Astrocyte (in vitro differentiated cells and primary cell): ENCODE measurements at places on chromosomes 4 and X.

GRCh38 chr4:768076-768475 is 57.9 kb downstream of the CPLX1 start:
- no peak for DNase-seq

DNA sequence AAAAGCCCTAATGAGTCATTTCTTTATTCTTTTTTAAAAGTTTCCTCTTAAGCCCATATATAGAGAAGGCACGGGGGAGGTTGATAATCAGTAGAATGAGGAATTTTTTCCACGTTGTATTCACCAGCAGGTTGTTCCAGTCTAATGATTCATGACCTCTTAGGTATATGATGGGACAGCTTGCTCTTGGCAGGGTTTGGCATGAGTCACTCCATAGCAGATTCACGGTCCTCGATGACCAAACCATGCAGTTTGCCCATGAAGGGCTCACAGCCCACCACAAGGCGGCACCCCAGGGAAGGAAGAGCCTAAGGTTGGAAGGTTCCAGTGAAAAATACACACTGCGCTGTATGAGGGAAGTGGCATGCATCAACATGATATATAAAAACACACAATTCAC is 623.8 kb upstream of the DIPK2B start:
- peak; percentile 95 for DNase-seq

- no peak for DNase-seq
These were observed 2015.9 kb downstream of the PCDH7 start for GRCh38 chr4:32735856-32736590.

GRCh38 chrX:102840871-102841705 is 96.0 kb upstream of the RAB40AL start:
- no peak for DNase-seq

GRCh38 chrX:115363372-115363771 is 73.9 kb downstream of the LUZP4 start:
- DNase-seq = no peak

DNA sequence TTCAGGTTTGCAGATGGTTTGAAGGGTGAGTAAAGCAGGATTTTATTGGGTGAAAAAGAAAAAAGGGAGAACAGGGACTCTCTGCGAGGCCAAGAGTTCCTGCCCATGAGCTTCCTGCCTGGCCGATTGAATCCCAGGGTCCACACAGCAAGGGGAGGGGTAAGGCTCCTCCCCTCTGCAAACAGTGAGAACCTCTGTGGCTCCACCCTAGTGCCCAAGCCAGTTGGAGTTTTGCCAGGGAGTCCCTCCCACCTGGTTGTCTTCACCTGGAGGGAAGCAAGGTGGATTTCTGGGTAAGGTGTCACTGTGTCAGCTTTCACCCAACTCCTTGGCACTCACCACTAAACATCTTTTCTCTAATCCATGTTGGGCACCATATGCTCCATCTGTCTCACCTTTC is 70.9 kb downstream of the PDHA2 start:
- no peak for DNase-seq

GRCh38 chr4:110119337-110119736 is 79.1 kb downstream of the ELOVL6 start:
- no peak for DNase-seq

DNA sequence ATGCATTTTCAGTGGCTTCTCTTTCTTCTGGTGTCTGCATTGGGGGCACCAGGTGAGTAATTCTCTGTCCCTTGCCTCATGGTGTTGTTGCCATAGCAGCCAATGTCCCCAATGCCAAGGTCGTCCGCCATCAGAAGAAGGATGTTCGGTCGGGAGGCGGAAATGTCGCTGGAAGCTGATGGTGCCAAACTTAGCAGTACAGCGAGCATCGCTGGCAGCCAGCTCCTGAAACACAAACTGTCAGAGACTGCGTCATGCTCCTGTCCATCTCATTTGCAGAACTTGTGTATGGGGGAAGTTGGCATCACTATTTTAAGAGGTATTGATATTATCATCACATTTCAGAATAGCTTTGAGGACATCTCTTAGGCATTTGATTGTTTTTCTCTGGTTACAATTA is 29.1 kb upstream of the ARSD start:
- no peak for DNase-seq

- DNase-seq = no peak
These were observed 24.8 kb upstream of the GUCY1B1 start for GRCh38 chr4:155734065-155734464.

DNA sequence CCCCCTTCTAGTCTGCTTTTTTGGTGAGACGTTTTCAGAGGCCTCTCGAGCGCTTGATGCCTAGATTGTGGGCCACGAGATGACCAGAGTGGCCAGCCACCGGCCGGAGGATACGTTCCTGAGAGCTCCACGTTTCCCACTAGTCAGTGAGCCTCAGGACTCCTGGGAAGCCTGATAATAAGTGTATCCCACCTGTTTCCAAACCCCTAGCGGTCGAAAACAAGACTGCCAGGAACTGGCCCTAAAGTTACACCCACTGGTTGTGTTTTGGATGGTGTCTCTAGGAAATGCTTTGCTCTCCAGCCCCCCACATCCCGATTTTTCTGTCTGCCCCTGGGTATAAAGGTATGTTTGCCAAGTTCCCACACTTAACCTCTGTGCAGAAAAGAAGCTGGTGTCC is 4.6 kb upstream of the RS1 start:
- DNase-seq = no peak

DNA sequence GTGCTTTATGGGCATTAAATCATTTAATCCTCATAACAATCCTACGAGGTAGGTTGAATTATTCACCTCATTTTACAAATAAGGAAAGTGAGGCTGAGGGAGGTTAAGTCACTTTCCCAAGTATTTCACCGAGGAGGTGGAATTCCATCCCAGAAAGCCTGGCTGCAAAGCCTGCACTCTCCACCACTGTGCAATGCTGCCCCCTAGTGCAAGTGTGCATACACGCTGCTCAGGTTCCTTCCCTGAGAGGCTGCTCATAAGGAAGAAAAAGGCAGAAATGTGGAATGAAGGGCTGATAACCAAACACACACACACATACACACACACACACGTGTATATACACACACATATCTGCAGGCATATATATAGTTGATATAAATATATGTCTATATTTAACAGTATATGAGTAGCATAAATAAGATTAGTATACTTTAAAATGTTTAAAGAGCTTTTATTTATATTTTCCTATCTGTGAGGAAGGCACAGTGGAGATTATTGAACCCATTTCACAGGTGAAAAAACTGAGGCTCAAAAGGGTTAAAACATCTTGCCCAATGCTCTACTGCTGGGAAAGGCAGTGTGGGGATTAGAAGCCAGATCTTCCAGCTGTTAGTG is 714.5 kb upstream of the TENM3 start:
- DNase-seq = peak; percentile 47

DNA sequence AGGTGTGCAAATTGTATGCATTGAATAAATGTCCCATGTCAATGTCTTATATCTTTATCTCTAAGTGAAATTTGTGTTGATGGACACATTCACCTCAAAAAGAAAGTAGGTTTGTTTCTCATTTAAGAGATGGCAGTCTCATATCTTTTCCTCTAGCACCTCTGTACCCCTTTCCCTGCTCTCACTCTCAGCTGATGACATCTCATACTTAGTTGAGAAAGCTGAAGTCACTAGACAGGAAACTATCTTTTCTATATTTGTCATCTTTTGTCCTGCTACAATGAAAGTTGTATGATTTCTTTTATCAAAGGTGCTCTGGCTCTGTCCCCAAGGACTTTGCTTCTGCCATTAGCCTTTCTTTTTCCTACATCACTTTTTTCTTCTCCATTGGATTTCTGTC is 84.0 kb upstream of the GRPR start:
- no peak for DNase-seq

GRCh38 chr4:150826306-150826705 is 188.8 kb downstream of the LRBA start:
- DNase-seq = no peak

- no peak for DNase-seq
These were observed 182.2 kb upstream of the STK26 start for GRCh38 chrX:131840799-131841495.

DNA sequence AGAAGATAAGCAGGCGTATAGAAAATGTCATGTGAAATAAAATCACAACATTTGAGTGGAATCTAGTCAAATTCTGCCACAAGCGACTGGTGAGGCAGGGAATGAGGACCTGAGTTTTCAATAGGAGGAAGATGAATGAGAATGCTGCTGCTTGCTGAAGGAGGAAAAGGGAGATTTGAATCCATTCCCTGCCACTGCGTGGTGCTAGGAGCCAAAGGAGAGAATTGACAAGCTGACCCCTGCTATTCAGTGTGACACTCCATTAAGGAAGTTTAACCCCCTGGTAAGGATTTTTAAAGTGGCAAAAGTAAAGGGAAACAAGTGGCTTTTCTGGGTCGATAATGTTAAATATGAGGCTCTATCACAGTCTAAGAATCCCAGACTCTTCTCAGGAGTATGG is 314.0 kb downstream of the NAF1 start:
- DNase-seq = no peak

GRCh38 chrX:37921758-37922157 is 74.4 kb upstream of the DYNLT3 start:
- DNase-seq = peak; percentile 82

DNA sequence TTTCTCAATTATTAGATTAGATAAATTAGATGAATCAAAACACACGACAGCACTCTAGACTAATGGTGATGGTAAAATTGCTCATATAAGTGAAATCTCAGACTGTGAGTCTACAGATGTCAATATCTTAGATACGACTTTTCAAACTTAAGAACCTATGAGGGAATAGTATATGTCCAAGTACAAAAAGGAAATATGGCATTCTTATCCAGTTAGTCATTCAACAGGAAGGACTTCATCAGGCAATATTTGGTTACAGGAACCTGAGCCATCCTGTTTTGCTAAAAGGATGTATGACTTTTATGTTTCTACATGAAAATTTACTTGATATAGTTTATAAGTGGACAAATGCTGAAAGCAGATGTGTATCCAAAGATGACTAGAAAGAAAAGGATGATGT is 107.0 kb downstream of the CT47B1 start:
- DNase-seq = peak; percentile 39

DNA sequence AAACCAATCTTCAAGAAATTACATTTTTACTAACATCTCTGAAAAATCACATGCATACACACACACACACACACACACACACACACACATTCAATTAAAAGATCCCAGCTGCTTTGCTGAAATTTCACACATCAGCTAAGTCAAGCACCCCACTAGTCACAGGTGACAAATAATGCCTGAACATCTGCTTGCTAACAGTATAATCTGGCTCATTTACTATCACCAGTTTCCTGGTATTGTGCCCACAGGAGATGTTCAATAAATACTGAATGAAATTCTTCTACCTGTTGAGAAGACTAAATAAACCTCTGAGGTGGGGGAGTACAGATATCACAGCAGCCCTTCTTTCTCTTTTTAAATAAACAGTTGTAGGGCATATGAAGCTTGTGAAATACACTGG is 994.0 kb downstream of the ARAP2 start:
- no peak for DNase-seq

GRCh38 chr4:88230969-88231771 is 53.2 kb downstream of the PPM1K start:
- no peak for DNase-seq

- no peak for DNase-seq
These were observed 81.3 kb downstream of the HMGN5 start for GRCh38 chrX:81120258-81120935.

GRCh38 chr4:36285784-36286480 is 4.5 kb downstream of the DTHD1 start:
- no peak for DNase-seq

DNA sequence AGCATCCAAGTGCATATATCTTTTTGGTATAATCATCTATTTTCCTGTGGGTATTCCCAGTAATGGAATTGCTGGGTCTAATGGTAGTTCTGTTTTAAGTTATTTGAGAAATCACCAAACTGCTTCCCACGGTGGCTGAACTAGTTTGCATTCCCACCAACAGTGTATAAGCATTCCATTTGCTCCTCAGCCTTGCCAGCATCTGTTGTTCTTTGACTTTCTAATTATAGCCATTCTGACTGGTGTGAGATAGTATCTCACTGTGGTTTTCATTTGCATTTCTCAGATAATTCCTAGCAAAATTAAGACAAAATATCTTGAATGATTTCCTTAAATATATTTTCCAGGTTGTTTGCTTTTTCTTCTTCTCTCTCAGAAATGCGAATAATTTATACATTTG is 341.1 kb downstream of the GBA3 start:
- DNase-seq = peak; percentile 89

DNA sequence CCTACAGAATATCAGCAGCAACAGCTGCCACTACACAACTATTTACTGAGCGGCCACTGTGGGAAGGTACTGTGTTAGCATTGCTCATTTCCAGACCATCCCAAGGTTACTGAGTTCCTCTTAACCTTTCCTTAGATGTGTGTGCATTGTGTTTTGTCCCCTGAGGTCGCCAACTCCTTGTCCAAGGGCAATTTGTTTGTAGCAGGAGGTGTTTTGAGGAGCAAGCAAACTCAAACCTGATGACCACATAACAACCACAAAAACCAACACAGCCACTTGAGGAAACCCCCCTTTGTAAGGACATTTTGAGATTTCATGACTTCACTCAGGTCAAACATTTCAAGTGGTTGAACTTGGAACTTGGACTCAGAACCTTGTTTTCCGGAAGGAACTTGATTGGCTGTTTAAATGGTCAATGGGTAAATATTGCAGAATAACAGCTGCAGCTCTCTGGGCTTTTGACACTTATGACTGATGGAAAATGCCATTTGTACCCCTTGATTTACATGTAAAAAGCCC is 122.3 kb downstream of the MID1IP1 start:
- DNase-seq = no peak

DNA sequence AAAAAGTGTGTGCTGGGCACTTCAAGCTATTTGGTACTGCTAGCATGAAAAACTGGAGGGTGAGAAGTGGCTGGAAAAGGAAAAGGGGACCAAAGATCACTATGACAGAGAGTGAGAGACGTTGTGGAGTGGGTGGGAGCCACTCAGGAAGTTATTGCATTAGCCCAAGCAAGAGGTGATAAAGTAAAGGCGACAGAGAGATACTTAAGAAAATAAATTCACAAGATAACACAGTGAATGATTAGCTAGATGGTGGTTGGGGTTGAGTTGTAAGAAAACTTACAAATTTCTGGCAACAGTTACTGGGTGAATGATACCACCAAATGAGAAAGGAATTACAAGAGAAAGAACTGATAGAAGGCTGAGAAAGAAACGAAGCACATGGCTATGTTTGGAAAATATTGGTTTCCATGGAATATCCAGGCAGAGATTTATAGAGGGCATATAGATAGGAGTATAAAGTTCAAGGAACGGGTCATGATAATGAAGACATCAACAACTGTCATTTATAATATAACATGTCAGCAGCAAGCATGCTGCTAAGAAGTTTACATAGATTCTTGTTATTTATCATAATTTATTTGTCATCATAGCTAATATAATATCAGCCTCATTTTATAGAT is 60.7 kb downstream of the CASK start:
- no peak for DNase-seq
